ENCODE measurements at places on chromosomes 1 and 21. TPM values are rescaled to one million over a fixed set of nuclear protein-coding genes. Genes with fewer than 3 reads are reported as not detected.

Gene AADACL4
- not detected for total RNA-seq

Gene TCHHL1
- total RNA-seq, result not detected

Gene NPHP4
- 6.6 TPM for total RNA-seq

Gene RGS7
- total RNA-seq, result 0.34 TPM

Gene PLA2G4A
- total RNA-seq, result 1.7 TPM

Gene MMEL1
- total RNA-seq, result not detected

Gene TNFSF4
- total RNA-seq, result 0.62 TPM

Gene HSPA6
- total RNA-seq, result not detected

Gene HES2
- 27.8 TPM for total RNA-seq

Gene NR5A2
- total RNA-seq, result not detected

Gene STUM
- total RNA-seq, result not detected

Gene OR2T33
- total RNA-seq, result not detected

Gene CD5L
- total RNA-seq, result not detected

Gene S100B
- total RNA-seq, result not detected

Gene NPPA
- not detected for total RNA-seq

Gene GBP2
- total RNA-seq, result 2.7 TPM

Gene NBPF6
- total RNA-seq, result not detected

Gene KPRP
- total RNA-seq, result not detected
